ENCODE measurements at places on chromosomes 5 and 9.

- no peak for DNase-seq
Observed at GRCh38 chr5:172683645-172684471, 42.8 kb downstream of the NEURL1B start.

- no peak for DNase-seq
Observed at GRCh38 chr5:73230264-73231245, 57.6 kb downstream of the TMEM174 start.

DNA sequence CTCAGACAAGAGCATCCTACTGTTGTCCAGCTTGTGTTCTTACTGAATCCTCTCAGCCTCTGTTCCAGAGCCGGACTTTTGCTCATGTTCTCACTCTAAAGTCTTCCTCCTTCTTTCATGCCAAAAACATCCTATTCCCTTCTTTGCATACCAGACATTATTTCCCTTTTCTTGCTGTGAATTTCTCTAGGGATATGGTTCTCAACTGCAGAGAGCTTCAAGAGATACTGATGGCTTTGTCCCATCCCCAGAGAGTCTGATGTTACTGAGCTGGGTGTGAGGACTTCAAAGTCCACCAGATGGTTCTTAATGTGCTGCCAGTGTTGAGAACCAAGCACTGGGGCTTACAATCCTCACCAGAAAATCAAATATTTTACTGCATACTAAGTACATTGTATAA lies 98.6 kb upstream of the FER start:
- no peak for DNase-seq

DNA sequence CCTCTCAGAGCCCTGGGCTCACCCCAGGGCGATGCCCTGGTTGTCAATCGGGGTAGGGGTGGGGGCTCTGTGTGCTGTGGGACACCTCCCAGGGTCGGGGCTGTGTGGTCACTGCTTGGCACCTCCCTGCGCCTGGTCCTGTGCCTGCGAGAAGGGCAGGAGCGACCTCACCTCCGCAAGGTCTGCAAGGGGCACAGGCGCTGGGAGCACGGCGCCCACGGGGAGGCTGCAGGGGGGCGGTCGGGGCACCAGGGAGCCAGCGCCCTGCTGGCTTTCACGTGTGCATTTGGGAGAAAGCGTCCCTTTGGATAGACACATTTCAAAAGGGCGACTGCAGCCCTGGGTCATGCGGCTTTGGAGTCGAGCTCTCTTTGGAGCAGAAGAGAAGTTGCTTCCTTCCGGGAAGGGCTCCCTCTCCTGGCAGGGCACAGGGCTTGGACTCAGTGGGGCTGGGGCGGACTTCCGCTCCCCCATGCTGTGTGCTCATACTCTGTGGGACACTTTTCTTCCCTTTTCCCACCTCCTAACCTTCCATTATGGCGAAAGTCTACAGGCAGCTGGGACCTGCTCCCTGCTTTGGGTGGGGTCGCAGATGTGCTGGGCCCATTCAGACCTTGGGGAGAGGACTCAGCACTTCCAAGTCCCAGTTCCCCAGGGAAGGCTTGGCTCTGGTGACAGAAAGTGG lies 52.9 kb upstream of the SLC28A3 start:
- no peak for DNase-seq

- DNase-seq: no peak
Observed at GRCh38 chr5:56816546-56817081, 1.3 kb downstream of the MAP3K1 start.

DNA sequence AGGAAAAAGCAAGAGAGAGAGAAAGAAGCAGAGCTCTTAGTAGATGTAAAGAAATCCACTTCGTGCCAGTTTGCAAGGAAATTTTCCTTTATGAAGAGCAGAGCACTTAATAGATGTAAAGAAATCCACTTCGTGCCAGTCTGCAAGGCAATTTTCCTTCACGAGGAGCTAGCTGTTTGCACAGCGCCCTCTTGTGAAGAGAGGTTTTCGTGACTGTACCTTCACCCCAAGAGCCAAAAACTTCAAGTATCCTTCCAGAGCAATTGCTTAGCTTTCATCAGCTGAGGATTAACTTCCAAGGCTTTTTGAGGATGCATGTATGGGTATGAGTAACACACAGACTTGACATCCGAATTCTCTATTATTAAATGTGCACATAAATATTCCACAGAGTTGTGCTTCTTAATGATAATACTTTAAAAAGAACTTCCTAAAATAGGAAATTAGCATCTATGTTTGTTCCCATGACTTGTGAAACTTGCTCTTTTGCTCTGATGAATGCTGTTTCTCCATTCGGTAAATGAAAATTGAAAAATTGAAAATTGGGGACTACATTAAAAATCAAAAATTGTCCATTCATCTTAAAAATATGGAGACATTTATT lies 525.6 kb downstream of the PDE4D start:
- DNase-seq: peak; percentile 54

GRCh38 chr5:112965733-112966306 lies 10.8 kb upstream of the DCP2 start:
- DNase-seq: no peak

- DNase-seq: no peak
Observed at GRCh38 chr9:1276474-1276873, 226.3 kb downstream of the DMRT2 start.

DNA sequence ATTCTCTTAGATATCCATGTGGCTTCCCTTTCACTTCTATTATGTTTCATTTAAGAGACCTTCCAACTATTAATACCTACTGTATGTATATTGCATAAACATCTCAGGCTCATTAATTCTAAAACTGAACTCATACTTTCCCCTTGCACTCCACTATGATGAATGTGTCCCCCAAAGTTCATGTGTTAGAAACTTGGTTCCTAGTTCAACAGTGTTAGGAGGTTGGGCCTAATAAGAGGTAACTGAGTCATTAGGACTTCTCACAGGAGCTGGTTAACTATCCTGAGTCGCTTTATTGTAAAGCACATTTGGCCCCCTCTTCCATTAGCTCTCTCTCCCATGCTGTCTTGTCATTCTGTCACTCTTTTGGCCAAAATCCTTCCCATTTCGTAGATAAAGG lies 22.0 kb downstream of the ANKHD1 start:
- DNase-seq: no peak

- DNase-seq: no peak
Observed at GRCh38 chr9:98897745-98898144, 46.0 kb upstream of the COL15A1 start.

Data from Panc1 (cell line).